ENCODE measurements at places on chromosomes 7 and 10. TPM values are rescaled to one million over a fixed set of nuclear protein-coding genes. Genes with fewer than 3 reads are reported as not detected.

The MSS51 gene
- total RNA-seq: 0.41 TPM

The SLC18A3 gene
- total RNA-seq: not detected

The SRGN gene
- total RNA-seq: 288 TPM

The MINDY4 gene
- total RNA-seq: 4.0 TPM

The PDE6C gene
- total RNA-seq: not detected

The ASIC3 gene
- 1.6 TPM for total RNA-seq

The LRRC4 gene
- not detected for total RNA-seq
